D721Med (cell line): ENCODE measurements at places on chromosomes 4 and X.

DNA sequence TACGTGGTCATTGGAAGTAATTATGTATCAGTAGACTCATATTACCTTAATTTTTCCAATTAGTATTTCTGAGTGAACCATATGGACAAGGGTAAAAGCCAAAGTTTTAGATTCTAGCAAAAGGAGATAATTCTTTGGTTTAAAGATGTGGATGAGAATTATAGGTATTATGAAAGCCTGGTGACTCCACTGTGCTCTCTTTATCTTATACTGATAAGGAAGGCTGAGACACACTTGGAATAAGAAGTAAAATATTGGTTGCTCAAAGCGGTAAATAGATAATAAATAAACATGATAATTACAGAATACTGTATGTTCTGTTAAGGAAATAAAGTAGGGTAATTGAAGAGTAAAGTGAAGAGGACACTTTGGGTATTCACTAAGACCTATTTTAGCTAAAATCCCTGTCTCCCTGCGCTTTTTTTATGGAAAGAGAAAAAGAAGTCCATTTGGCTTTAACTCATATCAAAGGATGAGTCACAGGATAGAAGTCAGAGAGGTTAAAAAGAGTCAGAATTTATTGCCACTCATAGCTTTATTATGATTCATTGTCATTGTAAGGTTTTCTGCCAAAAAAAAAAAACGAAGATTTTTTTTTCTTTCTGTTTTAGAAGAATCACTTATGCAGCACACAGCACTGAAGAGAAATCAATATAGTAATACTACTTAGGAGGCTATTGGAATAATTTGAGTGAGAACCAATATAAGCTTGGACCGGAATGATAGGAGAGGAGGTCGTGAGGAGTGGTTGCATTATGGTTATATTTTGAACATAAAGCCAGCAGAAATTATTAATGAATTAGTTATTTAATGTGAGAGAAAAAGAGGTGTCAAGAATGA lies 2463.1 kb downstream of the ARAP2 start:
- DNase-seq = no peak

- no peak for DNase-seq
Observed at GRCh38 chr4:155639704-155640523, 26.7 kb upstream of the GUCY1A1 start.

DNA sequence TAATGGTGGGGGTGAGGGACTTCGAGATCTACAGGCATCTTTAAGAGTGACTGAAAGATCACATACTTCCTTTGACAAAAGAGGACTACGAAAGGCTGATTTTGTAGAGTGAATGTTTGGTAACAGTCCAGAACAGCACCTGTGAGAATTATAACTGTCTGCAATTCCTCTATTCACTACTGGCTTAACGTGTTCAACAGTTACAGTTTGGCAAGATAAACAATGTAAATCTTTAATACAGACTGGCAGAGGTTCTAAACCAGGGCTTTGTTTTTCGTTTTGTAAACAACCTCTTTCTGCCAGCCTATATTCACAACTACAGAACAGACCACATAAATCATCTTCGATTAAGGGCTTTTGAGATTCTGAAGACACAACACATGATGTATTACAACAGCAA lies 66.9 kb downstream of the NCAPG start:
- DNase-seq = no peak

DNA sequence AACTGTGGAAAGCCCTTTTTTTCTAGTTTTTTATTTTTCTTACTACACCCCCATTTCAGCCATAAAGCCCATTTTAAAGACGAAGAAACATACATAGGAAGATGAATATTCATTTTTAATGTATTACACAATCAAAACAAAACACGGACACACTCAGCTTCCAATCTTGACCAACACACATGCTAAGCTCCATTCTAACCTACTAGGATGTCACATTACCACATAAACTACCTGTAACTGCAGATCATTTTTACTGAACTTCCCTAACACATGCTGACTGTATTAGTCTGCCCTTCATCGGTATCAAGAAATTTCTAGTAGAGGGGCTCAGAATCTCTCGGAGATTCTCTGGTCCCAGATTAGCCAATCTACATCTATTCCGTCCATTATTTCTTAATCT lies 1.8 kb downstream of the CCNI start:
- DNase-seq = no peak

DNA sequence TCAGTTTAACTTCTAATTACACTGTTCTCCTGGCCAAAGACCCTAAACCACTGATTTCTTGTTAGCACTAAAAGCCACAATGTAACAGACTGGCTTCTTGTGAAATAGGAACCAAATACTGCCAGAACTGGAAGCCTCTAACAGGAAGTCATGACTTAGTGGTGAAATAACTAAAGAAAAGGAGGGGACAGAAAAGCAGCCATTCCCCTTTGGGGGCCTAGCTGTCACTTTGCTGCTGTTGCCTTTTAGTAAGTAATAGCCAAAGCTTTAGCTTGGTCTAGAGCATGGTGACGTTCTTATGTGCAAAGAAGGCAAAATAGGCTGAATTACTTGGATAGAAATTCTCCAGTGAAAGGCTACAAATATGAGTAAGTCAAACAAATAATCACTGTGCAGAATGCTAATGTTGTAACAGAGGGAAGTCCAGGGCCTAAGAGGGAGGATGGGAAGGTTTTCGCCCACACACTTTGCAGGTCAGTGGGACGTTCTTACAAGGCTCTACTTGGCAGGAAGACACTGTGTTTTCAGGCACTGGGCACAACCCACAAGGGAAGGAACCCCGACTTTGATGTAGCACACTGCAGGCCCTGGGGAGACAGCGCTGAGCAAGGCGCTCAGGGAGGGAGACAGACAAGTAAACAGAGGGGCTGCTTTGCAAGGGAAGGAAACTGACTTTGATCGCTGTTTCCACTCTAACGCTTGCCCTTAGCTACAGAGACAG lies 16.7 kb downstream of the GAB3 start:
- no peak for DNase-seq

DNA sequence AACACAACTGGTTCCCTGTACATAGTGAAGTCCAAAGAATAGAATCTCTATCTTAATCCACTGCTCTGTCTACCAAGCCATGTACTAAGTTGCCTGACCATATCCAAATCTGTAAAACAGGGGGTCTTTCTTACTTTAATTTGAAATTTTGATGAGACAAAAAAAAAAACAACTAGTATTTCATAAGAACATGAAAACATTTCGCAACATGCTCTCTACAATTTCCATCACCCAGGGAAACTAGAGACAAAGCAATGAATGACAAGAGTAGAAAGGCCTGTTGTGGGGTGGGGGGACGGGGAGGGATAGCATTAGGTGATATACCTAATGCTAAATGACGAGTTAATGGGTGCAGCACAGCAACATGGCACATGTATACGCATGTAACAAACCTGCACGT lies 279.9 kb downstream of the PPP3CA start:
- DNase-seq = no peak

GRCh38 chrX:154748712-154749339 lies 2.1 kb downstream of the GAB3 start:
- no peak for DNase-seq

- DNase-seq = no peak
Observed at GRCh38 chrX:135327299-135327698, 18.0 kb downstream of the ETDC start.

GRCh38 chrX:13029887-13030771 lies 14.3 kb downstream of the FAM9C start:
- no peak for DNase-seq

GRCh38 chr4:60201052-60201673 lies 999.0 kb upstream of the ADGRL3 start:
- DNase-seq = no peak

DNA sequence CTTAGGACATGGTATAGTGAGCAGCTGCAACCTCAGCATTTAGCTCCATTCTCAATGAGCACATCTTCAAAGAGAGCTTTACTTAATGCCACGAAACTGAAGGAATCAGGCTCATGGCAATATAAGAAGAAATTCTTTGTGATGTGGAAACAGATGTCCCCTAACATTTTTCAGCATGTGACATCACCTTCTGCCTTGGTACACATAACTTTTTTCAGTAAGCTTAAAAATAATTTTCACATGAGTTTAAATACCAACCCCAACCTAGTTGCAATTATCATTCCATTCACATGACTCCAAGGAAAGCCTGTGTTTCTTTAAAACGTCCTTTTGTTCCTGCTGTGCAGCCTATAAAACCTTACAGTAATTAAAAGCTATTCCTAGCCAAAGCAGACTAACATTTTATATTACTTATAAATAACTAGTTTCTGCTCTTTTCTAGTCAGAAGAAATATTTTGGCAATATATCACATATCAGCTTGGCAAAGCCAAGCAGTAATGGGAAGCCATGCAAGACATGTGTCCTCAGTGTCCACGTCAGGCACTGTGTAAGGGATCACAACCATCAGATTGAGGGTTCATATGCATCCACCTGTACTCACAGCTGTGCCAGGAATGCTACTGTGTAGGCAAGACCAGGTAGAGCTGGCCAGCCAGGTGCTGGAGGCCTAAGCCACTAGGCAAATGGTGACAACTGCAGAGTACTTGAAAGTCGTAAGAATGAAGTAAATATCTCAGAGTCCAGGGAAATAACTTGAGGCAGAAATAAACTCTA lies 466.6 kb downstream of the INPP4B start:
- DNase-seq = no peak

GRCh38 chr4:4502694-4503311 lies 39.0 kb downstream of the STX18 start:
- no peak for DNase-seq

- DNase-seq = no peak
Observed at GRCh38 chr4:107283587-107284559, 247.8 kb upstream of the DKK2 start.

GRCh38 chr4:64756016-64756415 lies 346.8 kb upstream of the TECRL start:
- DNase-seq = no peak

DNA sequence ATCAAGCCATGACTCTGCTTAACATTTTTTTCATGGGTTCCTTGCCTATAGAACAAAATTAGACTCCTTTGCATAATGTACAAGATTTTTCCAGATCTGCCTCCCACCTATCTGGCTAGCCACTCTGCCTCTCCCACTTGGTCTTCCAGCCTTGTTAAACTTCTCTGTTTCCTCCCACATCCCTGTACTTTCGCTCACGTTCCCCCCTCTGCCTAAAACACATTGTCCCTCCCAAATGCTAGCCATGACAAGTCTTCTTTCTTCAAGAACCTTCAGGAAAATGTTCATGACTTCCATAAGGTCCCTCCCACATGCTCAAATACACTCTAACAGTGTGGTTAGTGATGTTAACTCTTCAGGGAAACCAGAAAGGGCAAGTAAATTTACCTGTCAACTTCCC lies 214.6 kb downstream of the ADGRA3 start:
- DNase-seq = no peak

DNA sequence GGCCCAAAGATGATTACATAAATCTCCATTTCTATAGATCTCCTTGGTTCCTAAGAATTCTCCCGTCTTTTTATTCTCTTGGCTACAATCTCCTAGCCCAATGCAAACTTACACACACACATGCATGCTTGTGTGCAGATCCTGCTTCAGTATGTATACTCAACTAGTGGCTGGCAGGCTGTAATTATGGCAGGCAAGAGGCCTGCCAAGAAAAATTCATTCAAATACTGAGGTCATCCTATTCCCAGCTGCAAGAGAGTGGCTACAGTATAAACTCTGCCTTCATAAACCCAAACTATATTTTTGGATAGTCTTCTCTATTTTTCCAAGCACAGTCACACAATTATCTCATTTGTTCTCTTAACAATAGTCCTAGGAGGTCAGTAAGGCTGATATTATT lies 95.2 kb downstream of the SHROOM4 start:
- no peak for DNase-seq

- no peak for DNase-seq
Observed at GRCh38 chr4:156475322-156475721, 496.3 kb downstream of the PDGFC start.

DNA sequence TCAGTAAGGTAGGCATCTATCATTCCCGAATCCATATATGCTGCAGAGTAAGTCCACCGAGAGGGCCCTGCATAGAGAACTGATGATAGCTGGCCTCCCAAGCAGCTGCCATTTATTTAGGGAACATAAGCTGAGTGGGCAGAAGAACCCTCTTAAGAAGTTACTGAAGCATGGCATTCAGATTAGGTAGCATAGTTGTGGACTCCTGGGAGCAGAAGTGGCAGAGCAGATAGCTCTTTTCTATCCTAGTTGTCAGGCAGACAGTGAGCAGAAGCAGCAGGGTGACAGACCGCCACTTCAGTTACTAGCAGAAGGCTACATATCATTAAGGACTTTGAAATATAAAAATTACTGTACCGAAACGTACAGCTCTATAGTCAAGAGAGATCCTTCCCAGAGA lies 454.7 kb downstream of the PPP4R3C start:
- DNase-seq = no peak

- DNase-seq = no peak
Observed at GRCh38 chr4:4730249-4730648, 129.2 kb upstream of the MSX1 start.

DNA sequence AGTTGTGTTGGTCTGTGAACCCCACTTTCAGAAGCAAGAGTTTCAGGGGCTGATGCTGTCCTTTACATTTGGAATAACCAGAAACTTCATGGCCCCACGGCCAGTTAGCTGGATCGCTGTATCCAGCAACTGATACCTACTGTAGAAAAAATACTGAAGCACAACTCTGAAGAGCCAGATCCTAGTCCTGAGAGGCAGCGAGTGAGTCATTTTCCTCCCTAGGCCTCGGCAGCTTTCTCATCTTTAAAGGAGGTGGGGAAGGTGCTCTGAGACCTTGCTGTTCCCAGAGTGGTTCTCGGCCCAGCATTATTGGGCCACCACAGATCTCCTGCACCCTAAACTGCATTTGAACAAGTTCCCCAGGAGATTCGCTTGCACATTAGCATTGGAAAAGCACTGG lies 63.2 kb downstream of the NHS start:
- DNase-seq = no peak

- no peak for DNase-seq
Observed at GRCh38 chr4:26144526-26145155, 176.2 kb upstream of the RBPJ start.

- DNase-seq = no peak
Observed at GRCh38 chrX:47226531-47227333, 6.1 kb upstream of the USP11 start.

GRCh38 chr4:52051615-52052474 lies 741 bp downstream of the SPATA18 start:
- peak; percentile 43 for DNase-seq

- no peak for DNase-seq
Observed at GRCh38 chr4:181807771-181808170, 435.4 kb upstream of the TENM3 start.

DNA sequence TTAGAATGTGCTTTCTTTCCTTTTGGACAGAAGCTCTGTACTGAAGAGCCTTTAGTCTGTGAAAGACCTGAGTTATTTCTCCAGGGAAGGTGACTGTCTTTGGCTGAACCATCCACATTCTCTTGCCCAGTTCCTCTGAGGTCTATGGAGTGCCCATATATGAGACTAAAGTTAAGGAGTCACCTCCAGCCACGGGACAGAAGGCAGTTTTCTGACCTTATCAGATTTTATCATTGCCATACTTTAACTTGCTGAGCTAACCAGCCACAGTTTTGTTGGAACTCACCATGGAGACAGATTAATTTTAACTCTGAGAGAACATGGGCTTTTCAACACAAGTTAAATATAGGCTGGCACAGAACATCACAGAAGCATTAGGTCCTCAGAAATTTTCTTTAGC lies 26.3 kb downstream of the IL1RAPL1 start:
- DNase-seq = no peak
